Spinal cord (tissue), 10 donors: ENCODE measurements at places on chromosomes 16 and 17.
A peak's percentile ranks its signal among the peaks of the same experiment; 100 is the strongest.

- no peak for DNase-seq
- no peaks in the 10 kb centered on the region for H3K27me3 ChIP-seq
- H3K4me1 ChIP-seq = peaks cover 4% of the 10 kb centered on the region
- H3K36me3 ChIP-seq = no peaks in the 10 kb centered on the region
- H3K27ac ChIP-seq = no peak overlapping the region
These were observed 15.4 kb upstream of the HELZ start for GRCh38 chr17:67260170-67260987.

DNA sequence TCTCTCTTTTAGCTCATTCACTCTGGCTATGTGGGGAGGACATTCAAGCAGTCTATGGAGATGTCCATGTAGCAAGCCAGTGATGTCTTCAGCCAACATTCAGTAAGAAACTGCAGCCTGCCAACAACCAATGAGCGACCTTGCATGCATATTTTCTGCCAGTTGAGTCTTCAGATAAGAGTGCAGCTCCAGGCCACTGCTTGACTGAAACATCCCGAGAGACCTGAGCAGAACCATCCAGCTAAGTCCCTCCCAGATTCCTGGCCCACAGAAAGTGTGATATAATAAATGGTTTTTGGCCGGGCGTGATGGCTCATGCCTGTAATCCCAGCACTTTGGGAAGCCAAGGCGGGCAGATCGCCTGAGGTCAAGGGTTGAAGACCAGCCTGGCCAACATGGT, 10.5 kb upstream of the C17orf58 start:
- no peak overlapping the region for H3K27ac ChIP-seq
- DNase-seq = no peak

GRCh38 chr17:27810211-27810901, 10.0 kb upstream of the NOS2 start:
- no peaks in the 10 kb centered on the region for H3K36me3 ChIP-seq
- no peak overlapping the region for H3K27ac ChIP-seq
- no peaks in the 10 kb centered on the region for H3K27me3 ChIP-seq
- peaks cover 8% of the 10 kb centered on the region for H3K4me1 ChIP-seq
- no peak overlapping the region for H3K4me3 ChIP-seq

DNA sequence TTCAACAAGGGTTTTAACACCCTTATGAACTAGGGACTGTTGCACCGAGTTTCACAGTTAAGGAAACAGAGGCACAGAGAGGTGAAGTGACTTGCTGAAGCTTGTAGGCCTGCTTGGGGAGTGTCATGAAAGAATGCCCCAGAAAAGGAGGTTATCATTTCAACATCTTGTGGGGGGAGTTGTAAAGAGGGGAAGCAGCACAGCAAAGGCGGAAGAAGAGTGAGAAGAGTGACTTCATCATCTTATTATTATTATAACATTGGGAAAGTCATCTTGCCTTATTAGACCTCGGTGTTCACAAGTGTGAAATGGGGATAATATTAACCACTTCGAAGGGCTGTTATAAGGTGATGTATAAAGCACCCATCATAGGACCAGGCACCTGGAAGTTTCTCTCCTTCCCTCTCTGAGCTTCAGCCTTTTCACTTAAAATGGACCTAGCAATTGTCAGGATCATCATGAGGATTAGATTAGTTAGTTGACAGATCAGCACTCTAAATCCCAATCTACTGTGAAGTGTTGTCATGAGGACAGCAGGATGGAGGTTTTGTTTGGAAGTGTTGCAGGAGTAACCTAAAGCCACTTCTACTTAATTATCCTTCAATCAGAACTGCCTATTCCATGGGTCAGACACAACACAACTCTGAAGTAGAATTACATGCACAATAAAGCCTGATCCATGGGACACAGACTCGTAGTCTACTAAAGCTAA, 2.3 kb downstream of the CCL4 start:
- H3K27ac ChIP-seq = no peak overlapping the region
- no peak overlapping the region for H3K4me3 ChIP-seq
- H3K4me1 ChIP-seq = no peaks in the 10 kb centered on the region
- no peaks in the 10 kb centered on the region for H3K27me3 ChIP-seq
- no peak for DNase-seq
- no peaks in the 10 kb centered on the region for H3K36me3 ChIP-seq

DNA sequence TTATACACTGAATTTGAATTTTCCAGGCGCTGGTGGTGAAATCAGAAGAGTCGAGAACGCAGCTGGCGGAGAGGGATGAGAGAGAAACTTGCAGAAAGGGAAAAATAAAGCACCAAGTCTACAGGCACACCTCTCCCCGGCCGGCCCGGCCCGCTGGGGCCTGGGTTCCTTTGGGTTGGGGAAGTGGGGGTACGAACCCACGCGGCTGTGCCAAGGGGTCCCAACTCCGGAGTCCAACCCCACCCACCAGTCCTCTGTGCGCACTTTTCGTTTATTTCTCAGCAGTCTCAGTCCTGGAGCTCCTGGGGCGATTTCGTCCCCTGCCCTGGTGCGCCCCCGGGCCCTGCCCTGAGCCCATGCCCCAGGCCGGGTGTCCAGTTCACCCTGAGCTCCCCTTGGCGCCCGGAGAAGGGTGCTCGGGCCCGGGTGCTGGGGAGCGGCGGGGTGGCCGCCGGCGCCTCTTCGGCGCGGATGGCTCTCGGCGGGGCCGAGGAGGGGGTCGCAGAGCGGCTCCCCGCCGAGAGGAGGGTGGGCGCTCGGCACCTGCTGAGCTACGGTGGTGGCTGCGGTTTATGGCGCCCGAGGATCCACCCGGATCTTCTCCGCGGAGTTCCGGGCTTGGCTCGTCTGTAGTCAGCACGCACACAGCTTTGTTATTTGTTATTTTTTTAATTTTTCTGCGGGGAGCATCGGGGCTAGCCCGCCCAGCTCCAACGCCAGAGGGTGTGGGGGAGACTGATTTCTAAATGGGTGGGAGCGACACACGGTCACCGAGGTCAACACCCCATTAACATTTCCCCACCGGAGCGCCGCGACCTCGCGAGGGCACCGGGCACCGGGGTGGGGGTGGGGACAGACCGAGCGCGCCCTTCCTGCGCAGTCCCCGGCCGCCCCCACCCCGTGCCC, 15.7 kb upstream of the CBX8 start:
- no peaks in the 10 kb centered on the region for H3K36me3 ChIP-seq
- peaks cover 56% of the 10 kb centered on the region for H3K4me1 ChIP-seq
- peak overlapping the region; percentile 29 for H3K4me3 ChIP-seq
- no peak for DNase-seq

DNA sequence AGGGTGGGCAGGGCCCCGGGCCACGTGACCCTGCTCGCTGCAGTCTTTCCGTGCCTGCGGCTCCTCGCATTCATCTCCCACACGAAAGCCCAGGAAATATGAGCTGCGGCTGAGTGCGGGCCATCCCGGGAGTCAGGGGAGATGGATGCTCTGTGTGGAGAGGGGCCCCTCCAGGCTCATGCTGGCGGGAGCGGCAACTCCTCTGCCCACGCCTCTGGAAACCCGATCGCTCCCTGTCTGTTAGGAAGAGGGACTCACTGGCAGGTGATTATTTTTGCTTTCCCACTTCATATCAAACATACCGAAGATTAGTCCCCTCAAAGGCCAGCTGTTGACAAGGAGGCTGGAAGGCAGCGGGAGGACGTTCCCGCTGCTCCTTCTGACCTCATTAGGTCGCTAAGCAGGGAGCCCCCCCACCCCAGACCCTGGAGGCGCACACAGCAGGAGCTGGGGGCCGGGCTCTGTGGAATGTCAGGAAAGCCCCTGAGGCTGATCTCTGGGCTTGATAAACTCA, 228.5 kb downstream of the FOXL1 start:
- H3K27me3 ChIP-seq = peaks cover 8% of the 10 kb centered on the region
- H3K4me3 ChIP-seq = no peak overlapping the region
- H3K4me1 ChIP-seq = peaks cover 4% of the 10 kb centered on the region
- no peak overlapping the region for H3K27ac ChIP-seq
- no peaks in the 10 kb centered on the region for H3K36me3 ChIP-seq

DNA sequence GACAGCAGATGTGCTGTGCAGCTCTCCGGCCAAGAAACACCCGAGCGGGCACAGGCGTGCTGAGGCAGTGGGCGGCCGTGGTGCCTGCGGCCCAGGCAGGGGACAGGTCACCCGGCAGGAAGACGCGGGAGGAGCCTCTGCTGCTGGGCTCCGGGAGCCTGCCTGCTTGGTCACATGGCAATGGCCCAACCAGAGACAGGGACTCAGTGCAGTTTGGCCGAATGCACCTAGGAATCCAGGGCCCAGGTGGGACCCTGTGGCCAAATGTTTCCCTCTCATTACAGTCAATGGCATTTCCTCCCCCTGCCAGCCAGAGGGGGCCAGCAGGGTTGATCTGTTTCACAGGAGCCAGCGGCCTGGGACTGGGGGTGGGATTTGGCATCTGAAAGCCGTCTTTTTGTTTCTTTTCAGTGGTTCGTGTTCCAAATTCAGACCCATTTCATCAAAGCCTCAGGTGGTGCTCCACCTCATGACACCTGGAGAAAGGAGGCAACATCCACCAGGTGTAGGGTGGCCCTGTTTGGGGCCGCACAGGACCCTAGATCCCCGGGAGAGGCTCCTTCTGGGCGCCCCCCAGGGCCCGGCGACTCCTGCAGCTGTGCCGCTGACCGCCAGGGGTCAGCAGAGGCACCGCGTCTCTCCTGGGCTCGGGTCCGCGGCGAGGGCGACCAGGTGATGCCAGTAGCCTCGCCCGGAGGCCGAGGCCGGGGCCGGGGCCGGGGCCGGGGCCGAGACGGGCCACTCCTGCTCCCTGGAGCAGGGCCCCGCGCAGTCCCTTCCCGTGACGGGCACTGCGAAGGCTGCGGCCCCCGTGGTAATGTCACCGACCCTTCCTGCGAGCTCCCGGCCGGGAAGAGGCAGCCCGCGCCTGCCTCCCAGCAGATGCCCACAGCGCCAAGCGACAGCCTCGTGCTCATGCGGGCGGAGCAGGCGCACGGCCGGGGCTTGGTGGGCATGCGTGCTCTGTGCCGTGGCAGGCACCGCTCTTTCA, 118.5 kb downstream of the C16orf78 start:
- H3K36me3 ChIP-seq = peaks cover 16% of the 10 kb centered on the region
- no peaks in the 10 kb centered on the region for H3K27me3 ChIP-seq
- no peak for DNase-seq

DNA sequence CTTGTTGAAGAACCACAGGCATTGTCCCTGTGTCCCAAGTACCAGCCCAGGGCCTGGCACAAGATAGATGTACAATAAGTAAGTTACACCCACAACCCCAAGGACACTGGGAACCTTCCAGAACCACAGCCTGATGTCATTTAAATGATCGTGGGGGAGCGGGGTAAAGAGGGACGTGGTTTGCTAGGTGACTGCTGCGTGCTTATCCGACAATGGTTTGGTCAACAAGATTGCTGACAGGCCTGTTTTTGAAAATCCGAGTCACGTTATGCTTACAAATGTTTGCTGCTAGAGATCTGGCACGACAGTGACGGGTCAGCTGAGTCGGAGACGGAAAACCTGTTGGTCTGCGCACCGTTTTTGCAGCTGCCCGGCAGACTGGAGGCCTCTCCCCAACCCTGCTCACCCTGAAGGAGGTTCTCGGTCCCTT, 22.8 kb downstream of the COTL1 start:
- no peak for DNase-seq
- peaks cover 10% of the 10 kb centered on the region for H3K36me3 ChIP-seq
- H3K4me1 ChIP-seq = peaks cover 51% of the 10 kb centered on the region
- no peak overlapping the region for H3K27ac ChIP-seq

DNA sequence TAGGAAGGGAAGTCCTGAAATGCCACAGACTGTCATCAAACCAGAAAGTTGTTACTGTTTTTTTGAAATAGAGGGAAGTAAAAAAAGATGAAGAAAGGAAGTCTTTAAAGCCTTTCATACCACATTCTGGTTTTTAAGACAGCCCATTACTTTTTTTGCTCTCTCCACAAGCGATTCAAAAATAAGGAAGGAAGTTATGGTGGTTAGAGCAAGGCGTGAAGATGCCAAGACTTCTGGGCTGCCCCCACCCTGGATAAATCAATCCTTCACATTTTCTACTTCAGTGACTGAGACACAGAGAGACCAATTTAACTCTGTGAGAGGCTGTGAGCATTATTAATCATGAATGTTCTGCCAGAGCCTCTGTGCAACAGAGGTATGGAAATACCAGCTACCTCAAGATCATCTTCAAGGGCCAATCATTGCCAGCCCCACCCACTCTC, 82.3 kb upstream of the BCAR1 start:
- H3K27me3 ChIP-seq = no peaks in the 10 kb centered on the region
- H3K27ac ChIP-seq = no peak overlapping the region
- no peak for DNase-seq
- no peak overlapping the region for H3K4me3 ChIP-seq

GRCh38 chr17:48003417-48004151, 32.7 kb downstream of the CDK5RAP3 start:
- H3K36me3 ChIP-seq = no peaks in the 10 kb centered on the region
- peak overlapping the region; percentile 87 for H3K27ac ChIP-seq
- peak; percentile 95 for DNase-seq

- H3K27me3 ChIP-seq = no peaks in the 10 kb centered on the region
- peaks cover 2% of the 10 kb centered on the region for H3K36me3 ChIP-seq
- DNase-seq = peak; percentile 85
- peaks cover 33% of the 10 kb centered on the region for H3K4me1 ChIP-seq
- H3K27ac ChIP-seq = peak overlapping the region; percentile 78
- no peak overlapping the region for H3K4me3 ChIP-seq
These were observed 8.3 kb downstream of the SOCS3 start for GRCh38 chr17:78351449-78352006.

GRCh38 chr17:8151120-8151640, 1.0 kb downstream of the PER1 start:
- peak overlapping the region; percentile 100 for H3K27ac ChIP-seq
- peaks cover 47% of the 10 kb centered on the region for H3K36me3 ChIP-seq
- H3K4me3 ChIP-seq = peak overlapping the region; percentile 82
- DNase-seq = no peak
- peaks cover 59% of the 10 kb centered on the region for H3K4me1 ChIP-seq

DNA sequence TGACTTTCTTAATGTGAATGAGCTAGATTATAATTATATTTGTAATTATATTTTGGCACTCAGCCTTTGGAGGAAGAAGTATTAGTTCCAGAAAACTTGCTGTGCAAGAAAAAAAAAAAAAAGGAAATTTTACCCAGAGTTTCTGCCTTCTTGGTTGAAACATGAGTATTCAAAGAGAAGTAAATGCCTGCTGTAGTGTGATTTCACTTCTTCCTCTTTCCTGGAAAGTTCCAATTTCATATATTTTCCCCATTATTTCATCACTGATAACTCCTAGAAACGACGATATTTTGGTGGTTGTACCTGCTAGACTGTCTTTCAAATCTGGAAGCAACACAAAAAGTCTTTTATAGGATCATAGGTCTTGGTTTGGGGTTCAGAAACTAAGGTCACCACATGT, 20.4 kb upstream of the MPHOSPH6 start:
- H3K4me3 ChIP-seq = no peak overlapping the region
- H3K27me3 ChIP-seq = no peaks in the 10 kb centered on the region
- no peaks in the 10 kb centered on the region for H3K4me1 ChIP-seq
- no peaks in the 10 kb centered on the region for H3K36me3 ChIP-seq
- no peak for DNase-seq

DNA sequence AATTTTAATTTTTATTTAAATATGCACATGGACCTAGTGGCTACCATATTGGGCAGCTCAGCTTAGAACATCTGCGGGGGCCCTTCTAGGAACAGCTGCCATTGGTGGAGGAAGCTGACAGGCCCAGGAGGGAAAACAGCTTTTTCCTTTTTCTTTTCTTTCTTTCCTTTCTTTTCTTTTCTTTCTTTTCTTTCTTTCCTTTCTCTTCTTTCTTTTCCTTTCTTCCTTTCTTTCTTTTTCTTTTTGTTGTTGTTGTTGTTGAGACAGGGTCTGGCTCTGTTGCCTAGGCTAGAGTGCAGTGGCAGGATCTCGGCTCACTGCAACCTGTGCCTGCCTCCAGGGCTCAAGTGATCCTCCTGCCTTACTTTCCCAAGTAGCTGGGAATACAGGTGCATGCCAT, 43.4 kb downstream of the ATP2C2 start:
- H3K4me1 ChIP-seq = peaks cover 9% of the 10 kb centered on the region
- no peak overlapping the region for H3K27ac ChIP-seq
- DNase-seq = no peak
